ENCODE measurements at places on chromosomes 2 and 18.

DNA sequence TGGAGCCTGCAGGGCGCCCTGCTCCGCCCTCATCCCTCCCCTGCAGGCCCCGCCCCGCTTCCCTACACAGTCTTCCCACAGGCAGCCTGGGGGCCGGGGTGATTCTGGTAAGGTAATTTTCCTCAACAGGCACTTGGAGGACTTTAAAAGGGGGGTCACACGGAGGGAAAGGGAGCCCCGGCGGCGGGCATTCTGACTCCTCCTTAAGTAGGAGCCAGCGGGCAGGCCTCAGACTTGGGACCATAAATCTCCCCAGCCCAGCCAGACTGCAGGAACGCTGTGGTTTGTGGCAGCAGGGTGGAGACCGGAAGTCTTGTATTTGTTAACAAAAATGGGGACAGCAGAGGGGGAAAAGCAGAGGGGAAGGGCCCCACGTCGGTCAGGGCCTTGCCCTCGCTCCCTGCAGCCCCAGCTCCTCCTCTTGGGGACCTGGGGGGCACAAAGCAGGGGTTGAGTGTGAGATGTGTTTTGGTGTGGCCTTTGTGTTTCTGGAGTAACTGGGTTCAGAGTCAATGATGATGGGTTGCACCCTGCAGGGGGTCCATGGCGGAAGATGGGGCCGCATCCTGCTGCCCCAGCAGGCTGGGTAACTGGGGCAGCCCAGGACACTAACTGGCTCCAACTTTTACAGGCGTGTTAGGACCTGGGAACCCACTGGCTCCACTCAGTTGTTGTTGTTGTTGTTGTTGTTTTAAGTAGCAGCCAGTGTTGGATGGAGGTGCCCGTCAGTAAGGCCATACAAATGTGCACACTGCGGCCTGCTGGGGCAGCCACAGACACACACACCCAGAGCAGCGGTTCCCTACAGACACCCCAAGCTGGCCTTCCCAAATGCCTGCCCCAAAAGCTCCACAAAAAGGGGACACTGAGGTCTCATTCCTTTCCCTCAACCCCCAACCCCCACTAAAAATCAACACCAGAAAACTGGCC, 27.7 kb downstream of the SMAD7 start:
- no peak for DNase-seq

DNA sequence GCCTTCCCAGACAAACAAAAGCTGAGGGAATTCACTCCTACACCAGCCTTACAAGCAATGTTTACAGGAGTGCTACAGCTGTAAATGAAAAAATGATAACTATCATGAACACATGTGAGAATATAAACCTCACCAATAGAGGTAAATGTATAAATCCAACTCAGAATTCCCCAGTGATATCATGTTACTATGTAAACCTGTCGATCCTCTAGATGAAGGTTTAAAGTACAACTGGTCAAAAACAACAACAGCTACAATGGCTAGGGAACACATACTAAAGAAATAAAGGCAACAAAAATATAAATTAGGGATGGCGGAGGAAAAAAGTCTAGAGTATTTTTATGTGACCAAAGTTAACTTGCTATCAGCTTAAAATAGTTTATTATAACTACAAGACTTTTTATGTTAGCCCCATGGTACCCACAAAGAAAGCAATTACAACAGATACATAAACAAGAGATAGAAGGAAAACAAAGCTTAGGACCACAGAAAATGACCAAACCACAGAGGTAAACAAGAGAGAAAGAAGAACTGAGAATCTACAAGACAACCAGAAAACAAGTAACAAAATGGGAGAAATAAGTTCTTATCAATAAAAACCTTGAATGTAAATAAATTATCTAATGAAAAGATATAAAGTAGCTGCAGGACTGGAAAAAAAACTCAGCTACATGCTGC, 8.3 kb downstream of the CERKL start:
- no peak for DNase-seq

- no peak for DNase-seq
Measured at GRCh38 chr18:75211002-75211621, 515 bp downstream of the TSHZ1 start.

DNA sequence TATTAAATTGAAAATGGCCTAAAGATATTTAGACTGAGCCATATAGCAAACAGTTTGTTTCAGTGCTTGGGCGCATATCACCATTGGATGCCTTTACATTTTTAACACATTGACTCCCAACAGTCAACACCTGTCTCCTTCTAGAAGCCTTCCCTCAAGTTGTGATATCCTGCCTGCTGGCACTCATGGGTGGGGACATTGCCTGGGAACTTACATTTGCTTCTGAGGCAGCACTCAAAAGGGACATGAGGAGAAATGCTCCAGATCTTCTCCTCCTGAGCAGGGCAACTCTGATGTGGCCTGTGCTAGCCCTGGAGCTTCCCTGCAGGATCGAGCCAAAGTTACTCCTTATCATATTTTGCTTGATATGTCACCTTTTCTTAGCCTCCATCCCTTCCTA, 392.2 kb downstream of the CDH7 start:
- no peak for DNase-seq

DNA sequence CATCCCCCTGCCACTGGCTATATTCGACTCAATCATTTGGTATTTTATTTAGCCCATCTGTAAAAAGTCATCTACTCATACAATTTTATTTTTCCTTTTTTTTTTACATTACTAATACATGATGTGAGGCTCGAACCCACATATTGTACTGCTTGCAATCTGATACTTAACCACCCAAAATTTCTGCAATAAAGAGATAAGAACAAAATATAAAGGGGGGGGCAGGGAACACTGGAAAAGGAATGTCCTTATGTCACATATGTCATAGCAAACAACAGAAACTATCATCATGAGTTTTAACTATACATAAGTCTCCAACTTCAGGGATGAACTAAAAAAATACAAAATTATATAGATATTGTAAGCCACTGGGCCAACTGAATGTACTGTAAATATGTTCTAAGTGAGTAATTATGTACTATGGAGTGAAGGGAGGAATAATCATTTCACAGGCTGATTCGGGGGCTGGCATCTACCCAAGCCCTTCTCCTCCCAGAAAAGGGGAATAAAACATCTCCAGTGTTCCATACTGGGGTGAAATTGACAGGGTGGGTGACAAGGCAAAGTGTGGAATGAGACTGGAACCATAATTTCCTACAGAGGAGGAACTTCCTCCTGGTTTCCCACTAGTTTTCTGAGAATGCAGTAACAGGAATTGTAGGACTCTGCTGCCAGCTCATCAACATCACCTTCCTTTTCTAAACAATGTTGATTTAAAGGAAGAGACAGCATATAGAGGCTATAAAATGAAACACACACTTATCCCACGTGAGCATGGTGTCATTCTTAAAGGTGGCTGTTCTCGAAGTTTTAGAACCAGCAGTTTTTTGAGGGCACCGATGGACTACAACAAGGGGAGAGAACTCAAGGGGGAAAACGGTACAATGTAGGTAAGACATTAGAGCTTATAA, 79.5 kb downstream of the FARSB start:
- DNase-seq: no peak

GRCh38 chr2:158013891-158014290, 87.8 kb upstream of the UPP2 start:
- no peak for DNase-seq

GRCh38 chr2:199875400-199875799, 24.4 kb upstream of the FTCDNL1 start:
- DNase-seq: peak; percentile 71

- DNase-seq: no peak
Measured at GRCh38 chr2:67579216-67579615, 182.1 kb downstream of the ETAA1 start.

DNA sequence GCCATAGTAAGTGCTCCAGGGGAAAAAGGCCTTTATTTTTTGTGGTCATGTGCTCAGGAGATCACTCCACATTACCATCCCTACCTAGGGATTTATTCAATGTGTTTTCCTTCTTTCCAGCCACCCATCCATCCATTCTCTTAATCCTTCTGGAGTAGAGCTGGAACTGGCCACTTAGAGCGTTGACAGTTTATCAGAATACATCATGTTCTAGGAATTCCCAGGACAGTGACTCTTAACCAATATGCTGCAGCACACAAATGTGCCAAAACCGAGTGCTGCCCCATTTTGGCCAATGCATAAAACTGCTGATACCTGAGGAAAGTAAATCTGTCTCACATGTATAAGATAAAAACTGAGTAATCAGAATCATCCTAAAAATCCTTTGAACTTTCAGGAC, 63.7 kb downstream of the FARSB start:
- no peak for DNase-seq

GRCh38 chr2:73258186-73258912, 24.2 kb downstream of the CCT7 start:
- DNase-seq: no peak

GRCh38 chr2:223914324-223914723, 30.8 kb downstream of the WDFY1 start:
- no peak for DNase-seq

- DNase-seq: peak; percentile 2
Measured at GRCh38 chr18:76495435-76496193, 572 bp upstream of the ZNF516 start.

DNA sequence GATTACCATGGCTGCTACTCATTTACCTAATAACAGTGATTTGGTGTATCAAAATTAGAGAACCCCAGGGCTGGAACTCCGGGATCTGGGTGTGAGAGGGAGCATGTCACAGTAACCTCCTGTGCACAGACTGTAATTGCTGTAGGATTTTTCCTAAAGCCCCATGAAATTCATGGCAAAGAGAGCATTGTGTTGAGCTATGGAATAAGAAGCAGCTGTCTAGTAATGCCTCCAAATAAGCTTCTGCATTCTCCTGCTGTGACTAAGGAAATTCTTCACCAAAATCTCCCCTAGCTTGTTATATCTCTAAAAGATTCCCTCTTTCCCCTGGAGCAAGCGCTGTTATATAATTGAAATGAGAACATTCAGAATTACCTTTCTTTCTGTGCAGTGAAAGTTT, 158.1 kb upstream of the SPATS2L start:
- DNase-seq: no peak

GRCh38 chr2:138036522-138036921, 72.2 kb downstream of the HNMT start:
- no peak for DNase-seq

DNA sequence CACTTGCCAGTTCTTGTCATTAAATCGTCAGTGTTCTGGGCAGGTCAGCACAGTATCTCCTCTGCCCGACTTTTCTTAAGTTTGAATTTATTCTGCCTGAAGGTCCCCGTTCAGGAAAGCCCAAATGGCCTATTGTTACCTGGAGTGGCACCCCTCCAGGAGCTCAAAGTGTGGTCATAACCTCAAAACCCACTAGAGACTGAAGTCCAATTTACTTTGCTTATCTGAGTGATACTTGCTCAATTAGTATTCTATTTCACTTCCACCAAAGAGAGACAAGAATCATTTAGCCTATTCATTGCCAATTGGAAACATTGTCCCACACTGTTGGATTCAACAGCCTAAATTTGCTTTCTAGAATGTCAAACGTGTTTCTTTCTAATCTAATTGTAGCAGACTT, 375.3 kb downstream of the LNPK start:
- DNase-seq: no peak

- no peak for DNase-seq
Measured at GRCh38 chr18:39051013-39051412, 1485.4 kb upstream of the CELF4 start.

GRCh38 chr2:133418671-133419070, 149.6 kb downstream of the NCKAP5 start:
- no peak for DNase-seq

- no peak for DNase-seq
Measured at GRCh38 chr2:112938904-112939303, 27.9 kb downstream of the IL37 start.

GRCh38 chr2:212033888-212034287, 504.7 kb downstream of the ERBB4 start:
- no peak for DNase-seq

DNA sequence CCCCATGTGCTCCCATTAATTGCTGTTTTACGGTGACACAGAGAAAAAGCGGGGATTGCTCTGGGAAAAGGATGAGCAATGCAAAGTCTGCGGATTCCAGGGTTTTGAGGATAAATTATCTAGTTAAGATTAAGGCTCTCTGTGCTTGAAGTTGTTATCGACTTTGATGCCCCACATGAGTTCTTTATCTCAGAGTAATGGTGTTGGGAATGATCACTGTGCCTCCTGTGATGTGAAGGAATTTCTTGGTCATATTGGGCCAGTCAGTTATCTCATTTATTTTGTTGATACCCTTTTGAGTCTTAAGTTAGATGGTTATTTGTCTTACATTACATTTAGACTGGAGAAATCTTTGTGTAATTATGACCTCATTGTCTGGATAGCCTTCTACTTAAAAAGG, 184.6 kb upstream of the MEX3C start:
- DNase-seq: no peak

DNA sequence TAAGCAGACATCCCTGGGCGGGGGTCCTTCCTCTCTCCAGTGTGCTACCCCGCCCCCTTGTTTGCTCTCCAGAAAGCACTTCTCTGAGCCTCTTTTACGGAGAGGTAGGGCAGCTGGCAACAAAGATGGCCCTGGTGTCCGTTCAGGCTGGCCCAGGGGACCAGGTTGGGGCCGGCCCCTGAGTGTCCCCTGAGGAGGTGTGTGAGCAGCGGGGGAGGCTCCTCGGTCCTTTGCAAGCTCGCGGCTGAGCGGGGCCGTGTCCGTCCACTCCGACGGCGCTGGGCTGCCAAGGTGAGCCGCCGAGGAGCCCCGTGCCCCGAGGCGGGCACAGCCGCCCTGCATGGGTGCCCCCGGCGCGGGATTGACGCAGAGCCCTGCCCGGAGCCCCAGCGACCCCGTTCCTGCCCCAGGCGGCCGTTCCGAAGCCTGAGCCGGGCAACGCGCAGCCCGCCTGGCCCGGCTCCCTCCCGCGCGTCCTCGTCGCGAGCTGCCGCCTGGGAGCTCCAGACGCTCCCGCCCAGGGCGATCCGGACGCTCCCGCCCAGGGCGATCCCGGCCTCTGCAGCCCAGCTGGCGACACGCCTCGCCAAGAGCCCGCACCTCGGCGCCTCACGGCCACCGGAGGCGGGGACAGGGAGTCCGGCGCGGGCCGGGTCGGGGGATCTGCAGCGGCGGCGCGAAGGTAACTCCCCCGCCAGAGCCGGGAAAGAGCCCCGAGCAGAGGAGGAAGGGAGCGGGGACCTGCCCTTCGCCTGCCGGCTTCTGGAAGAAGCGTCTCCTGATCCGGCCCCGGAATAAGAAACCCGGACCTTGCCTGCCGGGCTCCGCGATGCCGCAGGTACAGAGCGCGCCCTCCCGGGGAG, at the start of gene PROKR1:
TSS of gene PROKR1 (plus strand) at position 569 of the 863 bp plus-strand sequence. CDS start 2,243 bp downstream, outside the sequence.
- DNase-seq: peak; percentile 50

GRCh38 chr2:144415386-144415785, 104.5 kb downstream of the ZEB2 start:
- no peak for DNase-seq

All from HAP-1 (cell line).